ENCODE measurements at places on chromosomes 13 and 19.

DNA sequence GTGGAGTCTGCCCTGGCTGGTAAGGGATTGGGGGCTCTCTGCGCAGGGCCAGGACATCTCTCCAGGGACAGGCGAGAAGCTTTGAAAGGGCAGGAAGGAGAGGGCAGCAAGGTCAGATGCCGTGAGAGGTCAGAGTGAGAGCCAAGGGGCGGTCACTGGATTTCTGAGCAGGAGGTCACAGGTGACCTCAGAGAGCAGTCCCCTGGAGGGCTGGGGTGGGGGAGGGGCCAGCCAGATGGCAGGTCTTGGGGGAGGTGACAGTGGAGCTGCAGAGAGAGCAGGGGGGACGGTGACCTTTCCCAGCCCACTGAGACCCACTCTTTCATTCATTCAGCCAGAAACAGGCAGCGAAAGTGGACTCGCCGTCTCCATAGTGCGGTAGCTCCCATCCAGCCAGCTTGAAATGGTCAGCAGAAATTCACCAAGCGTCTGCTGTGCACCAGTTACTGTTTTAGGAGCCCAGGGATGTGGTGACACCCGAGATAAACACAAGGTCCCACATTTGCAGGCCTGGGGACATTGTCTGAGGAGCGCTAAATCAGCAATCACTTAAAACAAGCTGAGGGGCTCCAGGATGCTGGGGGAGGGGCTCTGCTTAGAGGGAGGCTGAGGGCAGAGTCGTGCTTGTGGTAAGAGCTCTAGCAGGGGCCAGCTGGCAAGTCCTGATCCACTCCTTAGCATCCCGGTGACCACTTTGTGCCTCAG lies 10.2 kb downstream of the CARM1 start:
- DNase-seq: peak; percentile 59

- DNase-seq: no peak
Measured at GRCh38 chr13:83232626-83233025, 649.6 kb downstream of the SLITRK1 start.

DNA sequence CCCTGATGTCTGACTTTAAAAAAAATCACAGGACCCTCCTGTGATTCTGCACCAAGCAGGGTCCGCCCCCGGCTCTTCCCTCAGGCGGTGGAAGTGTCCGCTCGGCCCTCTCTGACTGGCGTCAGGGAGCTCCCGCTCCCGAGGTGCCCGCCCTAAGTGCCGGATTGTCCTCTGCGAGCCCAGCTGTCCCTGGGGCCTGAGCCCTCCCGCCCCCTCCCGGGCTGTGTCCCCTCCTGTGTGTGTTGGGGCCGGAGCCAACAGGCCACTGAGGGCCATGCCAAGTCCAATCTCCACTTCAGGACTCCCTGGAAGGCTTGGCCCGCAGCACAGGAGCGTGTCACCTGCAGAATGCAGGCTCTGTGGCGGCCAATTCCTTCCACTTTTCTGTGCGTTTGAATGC lies 25.4 kb downstream of the MAP2K2 start:
- DNase-seq: no peak

- peak; percentile 70 for DNase-seq
Measured at GRCh38 chr13:26971990-26972887, 199.4 kb downstream of the USP12 start.

GRCh38 chr19:22286151-22286810 lies at the start of gene ZNF729:
TSS of gene ZNF729 (plus strand) at chr19:22286441. CDS start at chr19:22286526, 85 bp downstream.
- DNase-seq: no peak

GRCh38 chr19:36141039-36141927 lies 1.4 kb downstream of the CAPNS1 start:
- DNase-seq: peak; percentile 93

DNA sequence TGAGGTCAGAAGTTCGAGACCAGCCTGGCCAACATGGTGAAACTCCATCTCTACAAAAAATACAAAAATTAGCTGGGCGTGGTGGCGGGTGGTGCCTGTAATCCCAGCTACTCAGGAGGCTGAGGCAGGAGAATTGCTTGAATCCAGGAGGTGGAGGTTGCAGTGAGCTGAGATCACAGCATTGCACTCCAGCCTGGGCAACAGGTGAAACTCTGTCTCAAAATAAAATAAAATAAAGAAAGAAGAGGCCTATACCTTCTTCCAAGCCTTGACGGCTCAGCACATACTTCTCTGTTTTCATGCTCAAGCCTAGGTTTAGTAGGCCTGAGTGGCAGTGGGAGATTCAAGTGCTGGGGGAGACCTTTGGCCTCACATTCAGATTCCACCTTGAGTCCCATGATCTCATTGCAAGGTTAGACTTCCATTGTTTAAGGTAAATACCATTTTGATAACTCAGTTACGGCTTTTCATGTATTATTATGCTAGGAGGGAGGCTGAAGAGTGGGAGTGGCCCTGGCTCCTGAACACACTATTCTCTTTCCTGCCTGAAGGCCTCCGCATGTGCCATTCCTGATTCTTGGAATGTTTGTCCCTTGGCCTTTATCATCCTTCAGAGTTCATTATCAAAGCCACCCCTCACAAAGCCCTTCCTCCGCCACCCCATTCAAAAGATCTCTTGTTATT lies 1.6 kb upstream of the SPINT2 start:
- no peak for DNase-seq

DNA sequence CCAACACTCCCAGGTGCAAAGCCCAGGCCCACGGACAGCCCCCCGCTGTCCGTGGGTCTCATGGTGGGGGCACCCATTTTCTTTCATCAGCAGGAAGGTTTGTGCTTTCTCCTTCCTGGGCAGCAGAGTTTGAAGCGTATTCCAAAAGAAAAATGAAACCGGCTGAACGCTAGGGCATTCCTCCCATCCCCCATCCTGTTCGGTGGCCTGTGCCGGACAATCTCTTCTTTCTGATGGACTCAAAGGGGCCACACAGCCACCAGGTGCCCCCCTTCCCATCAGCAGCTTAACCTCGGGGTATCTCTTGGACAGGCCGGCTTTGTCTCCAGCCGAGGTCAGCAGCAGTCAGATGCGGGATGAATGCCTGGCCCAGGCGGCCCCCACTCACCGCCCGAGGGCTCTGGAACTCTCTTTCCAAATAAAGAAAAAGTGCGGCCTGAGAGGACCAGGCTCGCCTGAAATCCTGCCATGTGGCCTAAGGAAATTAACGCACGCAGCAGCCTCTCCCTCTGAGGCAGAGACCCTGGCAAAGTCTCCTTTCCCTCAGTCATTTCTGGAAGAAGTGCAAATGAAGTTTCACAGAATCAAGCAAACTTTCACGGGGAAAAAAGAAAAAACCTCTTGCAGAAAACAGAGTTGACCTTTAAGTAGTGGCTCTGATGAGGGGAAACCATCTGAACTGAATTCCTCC lies 67.8 kb downstream of the RASA3 start:
- DNase-seq: no peak

GRCh38 chr13:33322965-33323668 lies 37.6 kb upstream of the STARD13 start:
- no peak for DNase-seq

GRCh38 chr13:94914895-94915294 lies 202.6 kb upstream of the SOX21 start:
- no peak for DNase-seq

- no peak for DNase-seq
Measured at GRCh38 chr13:81563091-81563490, 1222.2 kb upstream of the SPRY2 start.

- DNase-seq: no peak
Measured at GRCh38 chr13:25352230-25352629, 19.5 kb upstream of the ATP8A2 start.

GRCh38 chr19:13770013-13770635 lies 4.1 kb upstream of the C19orf53 start:
- no peak for DNase-seq

GRCh38 chr13:113096745-113097305 lies 8.8 kb upstream of the F7 start:
- no peak for DNase-seq

- DNase-seq: no peak
Measured at GRCh38 chr19:22332924-22333323, 46.7 kb downstream of the ZNF729 start.

DNA sequence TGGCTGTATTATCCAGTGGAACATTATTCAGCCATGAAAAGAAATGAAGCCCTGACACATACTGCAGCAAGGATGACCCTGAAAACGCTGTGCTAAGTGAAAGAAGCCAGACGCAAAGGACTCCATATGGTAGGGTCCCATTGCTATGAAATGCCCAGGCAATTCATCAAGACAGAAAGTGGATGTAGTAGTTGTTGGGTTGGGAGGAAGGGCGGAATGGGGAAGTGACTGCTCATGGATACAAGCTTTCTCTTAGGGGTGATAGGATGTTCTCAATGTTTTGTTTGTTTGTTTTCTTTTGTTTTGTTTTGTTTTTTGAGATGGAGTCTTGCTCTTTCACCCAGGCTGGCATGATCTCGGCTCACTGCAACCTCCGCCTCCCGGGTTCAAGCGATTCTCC lies 11.1 kb upstream of the CEACAM16 start:
- DNase-seq: no peak

GRCh38 chr19:38073841-38074685 lies 150.0 kb downstream of the DPF1 start:
- DNase-seq: no peak

DNA sequence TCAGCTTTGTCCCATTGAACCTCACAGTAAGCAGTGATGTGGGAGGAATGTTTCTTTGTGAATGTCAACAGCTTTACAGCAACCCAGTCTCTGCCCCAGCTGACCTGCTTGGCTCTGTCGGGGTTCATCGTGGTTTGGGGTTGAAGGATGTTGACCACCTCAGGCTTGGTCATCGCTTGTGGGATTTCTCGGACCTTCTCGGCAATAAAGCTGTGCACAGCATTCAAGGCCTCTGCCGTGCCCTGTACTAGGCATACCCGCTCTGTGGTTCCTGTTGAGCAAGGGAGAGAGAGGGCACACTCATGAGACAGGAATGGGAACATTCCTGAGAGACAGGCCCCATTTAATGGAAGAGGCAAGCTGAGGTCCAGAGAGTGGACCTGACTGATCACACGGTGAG lies 20.0 kb downstream of the NOVA2 start:
- no peak for DNase-seq

DNA sequence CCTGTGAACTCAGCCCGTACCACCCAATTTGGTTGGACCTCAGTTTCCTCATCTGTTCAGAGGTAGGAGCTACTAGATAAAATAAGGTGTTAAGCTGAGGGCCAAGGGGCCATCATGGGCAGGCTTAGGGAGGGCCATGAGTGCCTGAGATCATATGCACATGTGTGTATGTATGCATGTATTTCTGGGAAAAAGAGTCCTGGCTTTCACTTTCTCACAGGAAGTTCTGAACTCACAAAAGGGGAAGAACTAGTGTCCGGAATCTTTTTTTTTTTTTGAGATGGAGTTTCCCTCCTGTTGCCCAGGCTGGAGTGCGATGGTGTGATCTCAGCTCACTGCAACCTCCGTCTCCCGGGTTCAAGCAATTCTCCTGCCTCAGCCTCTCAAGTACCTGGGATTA lies 18.9 kb downstream of the TGFB1 start:
- no peak for DNase-seq

DNA sequence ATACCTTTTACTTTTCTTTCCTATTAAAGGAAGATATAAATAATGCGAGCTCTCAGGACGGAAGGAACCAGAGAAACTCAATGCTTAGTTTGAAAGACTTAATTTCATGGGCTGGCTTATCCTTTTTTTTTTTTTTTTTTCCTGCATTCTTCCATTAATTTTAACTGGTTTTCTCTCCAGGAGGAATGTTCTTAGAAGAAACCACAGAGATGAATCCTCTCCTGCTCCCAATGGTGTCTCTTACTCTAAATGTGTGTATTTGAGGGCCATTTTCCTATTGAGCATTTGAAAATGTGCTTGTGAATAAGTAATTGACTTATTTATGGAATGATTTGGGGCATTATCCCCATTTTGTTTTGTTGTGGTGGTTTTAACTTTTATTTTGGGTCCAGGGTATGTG lies 494.9 kb downstream of the FOXO1 start:
- DNase-seq: no peak

- no peak for DNase-seq
Measured at GRCh38 chr13:42574011-42574410, at the start of gene TNFSF11. TSS of gene TNFSF11 (plus strand) at chr13:42574152. CDS start at chr13:42574304, 152 bp downstream.

DNA sequence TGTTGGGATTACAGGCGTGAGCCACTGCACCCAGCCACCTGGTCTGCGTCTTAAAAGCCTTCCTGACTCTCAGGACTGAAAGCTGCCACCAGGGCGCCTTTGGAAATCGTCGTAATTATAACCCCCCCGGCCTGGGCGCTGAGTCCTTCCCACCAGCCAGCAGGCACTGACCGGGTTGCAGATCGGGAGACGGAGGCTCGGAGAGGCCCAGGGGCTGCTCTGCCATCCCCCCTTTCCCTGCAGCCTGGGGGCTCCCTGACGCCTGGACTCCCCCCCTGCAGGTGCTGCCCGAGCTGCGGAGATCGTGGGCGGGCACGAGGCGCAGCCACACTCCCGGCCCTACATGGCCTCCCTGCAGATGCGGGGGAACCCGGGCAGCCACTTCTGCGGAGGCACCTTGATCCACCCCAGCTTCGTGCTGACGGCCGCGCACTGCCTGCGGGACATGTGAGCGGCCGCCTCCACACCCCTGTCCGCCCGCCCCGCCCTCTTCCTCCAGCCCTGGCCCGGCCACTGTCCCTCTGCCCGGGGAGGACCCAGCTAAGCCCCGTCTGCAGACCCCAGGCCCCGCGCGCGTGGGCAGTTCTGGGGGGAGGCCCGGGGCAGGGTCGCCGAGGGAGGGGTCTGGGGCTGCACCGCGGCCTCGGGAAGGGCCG lies 2.5 kb downstream of the PRTN3 start:
- no peak for DNase-seq

GRCh38 chr13:40315416-40316064 lies 350.9 kb downstream of the FOXO1 start:
- DNase-seq: no peak

- DNase-seq: no peak
Measured at GRCh38 chr19:55487924-55488687, at the start of gene SSC5D. TSS of gene SSC5D (plus strand) at chr19:55488436. CDS start at chr19:55488590, 154 bp downstream.

DNA sequence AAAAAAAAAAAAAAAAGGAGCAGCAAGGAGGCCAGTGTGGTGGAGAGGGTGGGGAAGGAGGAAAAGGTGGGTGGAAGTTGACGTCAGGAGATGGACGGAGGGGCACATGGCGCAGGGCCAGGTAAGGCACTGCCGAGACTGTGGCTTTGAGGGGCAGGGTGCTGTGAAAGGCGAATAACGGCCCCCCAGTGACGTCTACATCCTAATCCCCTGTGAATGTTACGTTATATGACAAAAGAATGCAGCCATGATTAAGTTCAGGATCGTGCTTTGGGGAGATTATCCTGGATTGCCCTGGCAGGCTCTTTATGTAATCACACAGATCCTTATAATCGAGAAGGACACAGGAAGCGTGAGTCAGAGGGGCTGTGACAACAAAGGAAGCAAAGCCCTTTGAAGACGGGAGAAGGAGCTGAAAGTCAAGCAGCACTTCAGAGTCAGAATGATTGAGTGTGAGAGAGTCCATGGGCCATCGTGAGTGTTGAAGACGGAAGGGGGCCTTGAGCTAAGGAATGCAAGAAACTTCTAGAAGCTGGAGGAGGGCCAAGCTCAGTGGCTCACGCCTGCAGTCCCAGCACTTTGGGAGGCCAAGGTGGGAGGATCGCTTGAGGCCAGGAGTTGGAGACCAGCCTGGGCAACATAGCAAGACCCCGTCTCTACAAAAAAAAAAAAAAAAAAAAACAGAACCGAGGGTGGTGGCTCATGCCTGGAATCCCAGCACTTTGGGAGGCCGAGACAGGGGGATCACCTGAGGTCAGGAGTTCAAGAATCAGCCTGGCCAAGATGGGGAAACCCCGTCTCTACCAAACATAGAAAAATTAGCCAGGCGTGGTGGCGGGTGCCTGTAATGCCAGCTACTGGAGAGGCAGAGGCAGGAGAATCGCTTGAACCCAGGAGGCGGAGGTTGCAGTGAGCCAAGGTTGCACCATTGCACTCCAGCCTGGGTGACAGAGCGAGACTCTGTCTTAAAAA lies 13.8 kb upstream of the CEACAM16 start:
- DNase-seq: no peak

All from liver (tissue), 10 donors.